ENCODE measurements at places on chromosomes 13 and 19. TPM values are rescaled to one million over a fixed set of nuclear protein-coding genes. Genes with fewer than 3 reads are reported as not detected.

DNA sequence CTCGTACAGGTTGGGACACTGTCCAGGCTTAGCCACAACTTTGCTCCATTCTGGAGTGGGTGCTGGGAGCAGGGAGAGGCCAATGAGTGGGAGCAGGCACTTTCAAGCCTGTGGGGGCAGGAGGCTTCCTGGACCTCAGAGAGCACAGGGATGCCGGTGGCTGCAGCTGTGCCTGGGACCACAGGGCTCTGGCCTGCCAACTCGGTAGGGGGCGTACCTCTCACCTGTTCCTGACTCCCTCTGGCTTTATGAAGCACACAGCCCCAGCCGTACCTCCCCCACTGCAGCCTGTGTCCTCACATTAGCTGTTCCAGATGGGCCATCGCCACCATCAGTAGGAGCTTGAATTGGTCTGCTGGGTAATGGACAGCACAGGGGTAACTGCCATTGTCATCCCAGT is 278.7 kb upstream of the KLHL1 start:
- no peak for DNase-seq

DNA sequence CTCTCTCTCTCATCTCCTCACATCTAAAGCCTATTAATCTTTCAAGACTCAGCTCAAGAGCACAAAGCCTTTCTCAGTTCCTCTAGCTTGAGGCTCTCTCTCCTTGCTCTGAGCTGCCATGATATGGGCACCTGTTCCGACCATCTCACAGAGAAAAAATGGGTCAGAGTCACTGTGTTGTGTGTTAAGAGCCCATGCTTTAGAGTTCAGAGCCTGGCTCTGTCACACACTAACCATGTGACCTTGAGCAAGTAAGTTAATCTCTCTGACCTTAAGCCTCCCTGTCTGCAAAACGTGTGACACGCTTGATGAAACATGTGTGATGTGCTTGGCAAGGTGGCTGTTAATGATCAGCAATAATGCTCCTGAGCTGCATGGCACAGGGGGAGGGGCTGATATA is 245.2 kb downstream of the DLEU7 start:
- DNase-seq, result no peak

DNA sequence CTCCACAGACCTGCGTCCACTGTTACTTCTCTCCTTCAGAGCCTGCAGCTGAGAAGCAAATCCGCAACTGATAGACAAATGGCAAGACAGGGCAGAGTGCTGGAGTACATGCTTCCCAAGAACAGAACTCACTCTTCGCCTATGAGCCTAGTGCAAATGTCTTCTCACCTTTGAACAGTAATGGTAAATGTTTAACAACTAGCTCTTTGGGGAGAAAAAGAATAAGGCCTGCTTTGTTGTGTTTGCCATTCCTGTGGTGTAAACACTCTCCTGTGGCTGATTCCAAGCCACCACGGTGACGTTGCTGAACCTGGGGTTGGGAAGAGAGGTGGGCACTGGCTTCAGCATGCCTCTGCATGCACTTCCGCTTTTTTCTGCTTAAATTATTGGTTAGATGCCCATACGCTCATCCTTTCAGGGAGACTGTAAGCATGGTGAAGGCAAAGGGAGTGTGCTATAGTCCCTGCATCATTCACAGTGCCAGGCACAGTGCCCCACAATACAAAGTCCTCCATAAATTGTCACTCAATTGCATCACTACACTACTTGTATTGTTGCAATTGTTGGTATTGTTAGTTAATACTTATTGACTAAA is 28.1 kb upstream of the GTF3A start:
- DNase-seq, result no peak

DNA sequence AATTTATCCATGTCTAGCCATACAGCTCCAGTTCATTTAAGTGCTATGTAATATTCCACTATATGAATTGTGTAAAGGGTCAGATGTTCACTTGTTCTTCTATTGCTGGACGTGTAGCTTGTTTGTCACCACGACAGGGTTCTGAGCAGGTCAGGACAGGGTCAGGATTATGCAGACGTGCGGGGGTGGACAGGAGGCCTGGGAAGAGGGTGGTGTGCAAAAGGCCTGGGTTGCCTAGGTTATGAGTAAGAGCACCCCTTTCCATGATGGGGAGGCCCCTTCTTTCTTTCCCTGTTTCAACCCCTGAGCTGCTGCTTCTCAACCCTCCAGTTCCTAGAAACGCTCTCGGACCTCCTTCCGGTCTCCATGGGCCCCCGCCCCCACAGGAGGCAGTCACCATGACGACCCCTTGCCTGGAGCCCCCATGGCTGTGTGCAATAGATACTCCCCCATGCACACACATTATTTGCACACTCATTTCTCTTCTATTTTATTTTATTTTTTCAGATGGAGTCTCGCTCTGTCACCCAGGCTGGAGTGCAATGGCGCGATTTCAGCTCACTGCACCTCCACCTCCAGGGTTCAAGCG is 2.0 kb downstream of the EXOC3L2 start:
- DNase-seq, result no peak

GRCh38 chr19:51595190-51596175 is 24.4 kb downstream of the ZNF175 start:
- DNase-seq, result no peak

- DNase-seq, result peak; percentile 41
Observed at GRCh38 chr19:3098515-3099346, 4.6 kb downstream of the GNA11 start.

DNA sequence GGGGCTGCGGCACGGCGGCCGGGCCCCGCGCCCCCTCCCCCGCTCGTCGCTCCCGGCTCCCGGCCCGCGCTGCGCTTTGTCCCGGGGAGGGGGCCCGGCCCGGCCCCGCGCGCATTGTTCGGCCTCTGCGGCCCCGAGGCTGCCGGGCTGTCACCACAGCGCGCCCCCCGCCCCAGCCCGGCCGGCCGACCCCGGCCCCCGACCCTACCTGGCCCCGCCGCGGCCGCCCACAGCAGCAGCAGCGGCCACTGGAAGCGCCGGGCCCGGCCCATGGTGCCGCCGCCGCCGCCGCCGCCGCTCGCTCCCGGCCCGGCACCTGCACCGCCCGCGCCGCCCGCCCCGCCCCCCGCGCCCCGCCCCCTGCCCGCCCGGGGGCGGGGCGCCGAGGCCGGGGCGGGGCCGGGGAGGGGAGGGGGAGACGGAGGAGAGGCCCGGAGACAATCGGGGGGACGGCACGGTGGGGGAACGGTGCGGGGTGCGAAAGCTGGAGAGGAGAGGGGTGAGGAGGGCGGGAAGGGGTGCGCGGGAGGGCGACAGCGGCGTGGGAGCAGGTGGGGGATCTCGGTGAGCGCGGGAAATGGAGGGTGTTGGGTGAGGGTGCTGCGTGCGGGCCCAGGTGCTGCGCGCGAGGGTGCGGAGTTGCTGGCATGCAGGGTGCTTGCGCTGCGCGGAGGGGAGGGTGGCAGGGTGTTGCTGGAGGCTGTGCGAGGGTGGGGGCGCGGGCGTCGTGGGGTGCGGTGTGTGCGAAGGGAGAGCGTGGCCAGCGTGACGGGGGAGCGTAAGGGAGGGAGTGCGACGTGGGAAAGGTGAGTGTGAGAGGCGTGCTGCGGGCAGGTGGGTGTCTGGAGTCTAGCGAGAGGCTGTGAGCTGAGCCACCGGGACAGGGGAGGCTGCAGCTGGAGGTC is at the start of gene CADM4:
Gene CADM4 (minus strand): TSS at position 332 of the 905 bp plus-strand sequence. CDS start 60 bp downstream, at position 272.
- no peak for DNase-seq

DNA sequence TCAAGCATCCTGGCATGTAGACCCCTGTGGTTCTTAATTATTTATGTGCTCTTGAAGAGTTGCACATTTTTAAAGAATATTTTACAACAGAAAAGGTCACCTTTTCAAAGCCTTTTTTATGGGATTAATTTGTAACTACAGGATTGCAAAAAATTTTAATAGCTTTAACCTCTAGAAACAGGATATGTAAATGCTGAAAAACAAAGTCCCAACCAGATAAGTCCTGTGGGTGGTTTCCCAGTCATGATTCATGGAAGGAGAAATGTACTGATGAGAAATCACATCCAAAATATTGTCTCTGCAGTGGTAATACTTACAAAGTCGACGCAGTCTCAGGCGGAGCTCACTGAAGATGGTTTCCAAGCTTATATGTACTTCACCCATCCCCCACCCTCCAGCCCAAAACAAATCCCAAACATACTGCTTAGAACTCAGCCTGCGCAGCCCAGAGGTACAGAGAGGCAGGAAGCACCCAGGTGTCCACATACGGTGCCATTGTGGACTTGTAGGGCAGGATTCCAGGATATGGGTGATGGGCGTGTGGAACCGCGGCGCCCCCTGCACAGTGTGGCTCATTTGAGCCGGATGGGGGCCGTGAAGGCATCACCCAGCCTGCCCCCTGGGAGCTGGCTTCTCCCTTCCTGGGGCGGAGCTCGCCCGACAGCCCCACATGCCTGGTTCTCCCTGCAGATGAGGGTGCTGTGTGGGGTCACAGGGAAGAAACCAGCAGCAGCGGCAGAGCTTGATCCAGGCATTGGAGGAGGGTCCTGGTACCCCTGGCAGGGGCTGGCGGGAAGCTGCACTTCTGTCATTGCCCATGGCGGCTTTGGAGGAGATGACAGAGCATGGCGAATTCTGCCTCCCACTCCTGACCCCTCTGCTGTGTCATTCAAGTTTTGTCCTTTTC is 101.2 kb downstream of the ATP11A start:
- no peak for DNase-seq

DNA sequence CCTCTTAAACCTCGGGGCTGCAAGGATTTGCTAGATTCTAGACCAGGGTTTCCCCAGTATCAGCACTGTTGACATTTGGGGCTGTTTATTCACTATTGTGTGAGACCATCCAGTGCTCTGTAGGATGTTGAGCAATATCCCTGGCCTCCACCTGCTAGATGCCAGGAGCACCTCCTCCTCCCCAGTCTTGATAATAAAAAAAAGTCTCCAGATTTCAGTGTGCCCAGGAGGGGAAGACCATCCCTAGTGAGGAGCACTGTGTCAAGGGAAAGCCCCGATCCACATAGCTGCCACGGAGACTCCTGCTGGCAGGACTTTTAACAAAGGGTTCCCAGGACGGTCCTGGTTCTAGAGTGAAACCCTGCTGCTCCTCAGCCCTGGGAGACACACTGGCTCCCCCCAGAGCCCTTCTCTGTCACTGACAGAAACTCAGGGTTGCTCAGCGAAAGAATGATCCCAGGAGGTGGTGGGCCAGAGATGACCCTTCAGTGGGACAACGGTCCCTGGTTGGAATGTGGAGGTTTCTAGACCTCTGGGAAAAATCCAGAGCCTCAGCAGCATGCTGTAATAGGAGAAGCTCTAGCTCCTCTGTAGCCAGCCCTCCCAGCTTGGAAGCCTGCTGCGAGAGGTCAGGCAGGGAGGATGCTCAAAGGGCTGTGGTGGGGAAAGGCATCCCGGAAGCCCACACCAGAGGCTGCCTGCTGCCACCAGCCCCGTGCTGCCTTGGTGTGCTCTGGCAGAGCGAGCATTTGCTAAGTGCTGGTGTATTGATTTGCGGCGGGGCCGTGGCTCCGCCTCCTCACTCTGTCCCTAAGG is 20.3 kb downstream of the LYL1 start:
- DNase-seq, result no peak

DNA sequence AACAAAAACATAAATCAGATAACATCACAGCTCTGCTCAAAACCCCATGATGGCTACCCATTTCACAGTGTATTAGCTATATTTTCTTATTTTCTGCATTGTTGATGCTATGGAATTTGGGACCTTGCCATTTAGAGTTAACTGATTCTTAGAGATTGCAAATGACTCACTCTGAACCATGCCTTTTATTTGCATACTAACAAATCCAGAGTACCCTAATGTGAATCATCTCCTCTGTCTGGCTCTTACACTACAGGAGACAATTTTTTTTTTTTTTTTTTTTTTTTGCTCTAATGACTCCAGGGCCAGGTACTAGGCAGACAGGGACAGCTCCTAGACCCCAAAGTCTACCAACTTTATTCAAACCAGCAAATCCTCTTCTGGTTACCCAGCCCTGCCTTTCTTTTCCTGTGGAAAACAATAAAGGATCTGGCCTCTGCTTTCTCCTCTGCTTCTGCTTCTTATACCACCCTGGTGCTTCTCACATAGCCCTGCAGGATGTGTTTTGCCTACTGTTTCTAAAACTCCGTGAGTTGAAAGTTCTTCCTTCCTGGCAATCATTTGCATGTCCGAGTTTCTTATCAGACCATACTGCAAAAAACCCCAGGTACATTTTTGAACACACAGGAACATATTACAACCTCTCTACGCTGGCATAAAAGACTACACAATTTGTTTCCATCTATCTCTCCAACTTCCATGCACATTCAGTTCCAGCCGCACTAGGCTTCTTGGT is 10.6 kb upstream of the ZNF460 start:
- no peak for DNase-seq

DNA sequence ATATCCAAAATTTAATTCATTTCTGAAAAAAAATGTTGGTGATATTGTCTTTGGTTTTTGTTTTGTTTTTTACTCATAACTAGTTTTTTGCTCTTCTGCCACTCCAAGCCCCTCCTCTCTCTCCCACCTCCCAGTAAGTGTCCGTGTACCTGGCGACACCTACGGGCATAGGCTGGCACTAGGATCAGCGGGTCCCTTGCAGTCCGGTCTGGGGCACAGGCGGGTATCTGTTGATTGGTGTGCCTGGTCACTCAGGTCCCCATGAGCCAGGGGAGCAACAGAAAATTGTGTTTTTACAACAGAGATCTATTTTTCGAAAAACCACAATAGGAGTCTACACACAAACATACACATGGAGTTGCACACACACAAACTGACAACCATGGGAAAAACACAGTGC is 104.8 kb downstream of the ZIC5 start:
- no peak for DNase-seq

GRCh38 chr13:104936304-104936703 is 1599.2 kb downstream of the EFNB2 start:
- DNase-seq, result no peak

DNA sequence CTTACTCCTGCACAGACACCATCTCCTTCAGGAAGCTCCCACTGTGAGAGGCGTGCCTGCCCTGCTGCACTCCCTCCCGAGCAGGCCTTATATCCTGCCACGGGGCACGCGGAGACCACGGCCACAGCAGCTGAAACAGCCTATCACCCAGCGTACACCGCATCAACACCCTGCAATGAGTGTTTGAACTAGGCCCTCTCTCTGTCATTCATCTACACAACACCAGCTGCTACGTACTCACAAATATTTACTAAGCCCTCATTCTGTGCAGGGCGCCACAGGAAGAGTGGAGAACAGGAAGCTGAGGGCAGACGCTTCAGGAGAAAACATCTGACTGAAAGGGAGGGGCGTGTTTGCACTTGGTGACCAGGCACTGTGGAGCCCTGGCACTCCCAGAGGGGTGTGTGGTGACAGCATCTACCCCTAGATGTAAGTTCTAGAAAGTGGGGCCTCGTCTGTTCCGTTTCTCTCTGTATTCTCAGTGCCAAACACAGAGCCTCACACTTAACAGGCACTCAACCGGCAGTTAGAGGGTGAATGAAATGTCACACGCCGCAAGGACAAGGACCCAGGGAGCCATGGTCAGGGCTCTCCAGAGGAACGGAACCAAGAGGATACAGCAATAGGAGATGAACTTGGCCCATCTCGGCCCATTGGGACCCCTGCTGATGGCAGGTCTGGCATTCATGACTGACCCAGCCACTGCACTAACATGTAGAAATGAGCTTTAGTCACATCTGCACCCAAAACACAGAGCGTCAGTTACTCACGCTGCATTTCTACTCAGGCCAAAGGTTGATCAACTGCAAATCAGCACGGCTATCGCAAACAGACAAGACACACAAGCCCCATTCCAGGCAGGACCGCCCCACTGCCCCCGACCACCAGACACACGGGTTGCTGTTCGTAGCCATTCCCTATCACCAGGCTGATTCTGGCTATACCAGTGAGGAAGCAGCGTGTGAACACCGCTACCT is 15.7 kb downstream of the RANBP3 start:
- peak; percentile 50 for DNase-seq

- no peak for DNase-seq
Observed at GRCh38 chr19:17305216-17305516, 506 bp upstream of the MRPL34 start.

SMIM17 gene
- 2.7 TPM for polyA plus RNA-seq

DMPK gene
- polyA plus RNA-seq, result 173 TPM

GDF15 gene
- 0.39 TPM for polyA plus RNA-seq

AXL gene
- polyA plus RNA-seq, result 24.5 TPM

CEACAM7 gene
- polyA plus RNA-seq, result not detected

All from muscle of back (tissue), 13 donors.